ENCODE measurements at places on chromosomes 13 and 19. TPM values are rescaled to one million over a fixed set of nuclear protein-coding genes. Genes with fewer than 3 reads are reported as not detected.

DNA sequence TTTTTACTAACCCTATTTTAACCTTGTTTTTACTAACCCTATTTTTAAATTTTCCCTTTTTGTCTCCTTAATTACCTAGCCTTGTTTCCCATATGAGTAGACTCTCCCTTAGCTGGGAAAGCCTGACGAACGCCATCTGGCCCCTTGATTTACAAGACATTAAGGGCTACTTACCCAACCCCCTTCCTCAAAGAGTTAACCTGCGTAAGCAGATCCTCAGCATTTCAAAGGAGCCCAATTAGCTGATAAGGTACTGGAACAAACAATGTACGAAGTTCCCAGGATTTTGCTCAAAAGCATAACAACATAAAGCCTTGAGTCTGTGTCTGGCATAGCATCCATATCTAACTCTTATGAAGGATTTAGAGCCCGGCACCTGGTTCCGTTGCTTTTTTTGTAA is 4.7 kb upstream of the MVB12A start:
- no peaks in the 10 kb centered on the region for H3K4me1 ChIP-seq
- no peak for DNase-seq
- H3K4me3 ChIP-seq: no peak overlapping the region
- H3K36me3 ChIP-seq: no peaks in the 10 kb centered on the region
- H3K27me3 ChIP-seq: no peaks in the 10 kb centered on the region

GRCh38 chr19:12913011-12913561 is 6.0 kb downstream of the SYCE2 start:
- H3K4me3 ChIP-seq: peak overlapping the region; percentile 9
- no peaks in the 10 kb centered on the region for H3K36me3 ChIP-seq
- peak; percentile 77 for DNase-seq

DNA sequence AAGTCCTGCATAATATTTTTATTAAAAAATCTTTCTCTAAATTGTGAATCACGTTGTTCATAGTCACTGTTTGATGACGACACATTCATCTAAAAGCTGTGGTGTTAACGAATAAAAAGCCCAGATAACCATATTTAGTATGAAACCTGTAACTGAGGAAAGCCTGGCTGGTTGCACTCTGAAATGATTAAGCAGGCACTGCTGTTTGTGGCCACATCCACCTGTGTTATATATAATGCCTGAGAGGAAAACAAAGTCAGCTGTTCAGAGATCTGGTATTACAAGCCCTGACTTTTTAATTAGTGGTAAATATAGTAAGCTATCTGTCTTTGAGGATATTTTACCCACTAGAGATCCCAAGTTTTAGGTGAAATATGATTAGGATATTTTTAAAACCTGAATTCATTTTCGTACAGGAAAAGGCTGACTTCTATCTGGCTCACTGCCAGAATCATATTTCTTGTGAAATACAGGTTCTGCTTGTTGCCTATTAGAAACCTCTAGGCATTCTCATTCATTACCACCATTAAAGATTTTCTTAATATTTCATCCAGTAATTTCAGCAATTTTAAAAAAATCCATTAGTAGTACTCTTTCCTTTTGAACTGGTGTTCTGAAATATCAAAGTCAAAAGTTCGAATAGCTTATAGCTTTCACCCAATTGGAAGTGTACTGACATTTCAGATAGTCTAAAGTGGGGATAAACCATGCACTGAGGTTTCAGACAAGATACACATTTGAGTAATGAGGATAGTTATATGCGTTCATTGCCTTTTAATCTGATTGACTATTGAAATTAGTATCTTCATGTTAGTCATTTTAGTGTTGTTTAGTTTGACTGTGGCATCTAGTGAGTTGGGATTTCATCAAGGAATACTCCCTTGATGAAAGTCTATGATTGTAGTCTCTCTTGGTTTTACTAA is 79.7 kb downstream of the LMO7 start:
- no peaks in the 10 kb centered on the region for H3K36me3 ChIP-seq
- peak; percentile 57 for DNase-seq
- no peaks in the 10 kb centered on the region for H3K4me1 ChIP-seq
- no peaks in the 10 kb centered on the region for H3K27me3 ChIP-seq
- no peak overlapping the region for H3K4me3 ChIP-seq
- H3K27ac ChIP-seq: no peak overlapping the region

Gene CCDC8
- 0.29 TPM for total RNA-seq

Gene HSH2D
- 6.2 TPM for total RNA-seq
